Endothelial cell of coronary artery (primary cell): ENCODE measurements at places on chromosomes 4 and X. TPM values are rescaled to one million over a fixed set of nuclear protein-coding genes. Genes with fewer than 3 reads are reported as not detected.

ATG4A gene
- 22.4 and 30.0 TPM in 2 replicates for total RNA-seq

UGT2A2 gene
- total RNA-seq = 0.47 TPM in 1 of 2 replicates, not detected in the other

CFAP47 gene
- not detected in 2 replicates for total RNA-seq

PPBP gene
- not detected in 2 replicates for total RNA-seq

TMEM31 gene
- not detected in 2 replicates for total RNA-seq

POLN gene
- 3.1 and 5.9 TPM in 2 replicates for total RNA-seq

SLC25A14 gene
- total RNA-seq = 9.3 and 10.4 TPM in 2 replicates

CT45A1 gene
- not detected in 2 replicates for total RNA-seq

ZNF711 gene
- total RNA-seq = 1.5 and 1.7 TPM in 2 replicates

ERCC6L gene
- 1.6 and 4.2 TPM in 2 replicates for total RNA-seq

CT47B1 gene
- not detected in 2 replicates for total RNA-seq

MAGEB10 gene
- total RNA-seq = not detected in 2 replicates

FRG2 gene
- not detected in 2 replicates for total RNA-seq

ASB9 gene
- 7.6 and 14.4 TPM in 2 replicates for total RNA-seq

HMGB3 gene
- total RNA-seq = 16.8 and 35.4 TPM in 2 replicates

GYPB gene
- not detected in 2 replicates for total RNA-seq

BMX gene
- 148 and 192 TPM in 2 replicates for total RNA-seq

PIM2 gene
- 3.2 and 3.4 TPM in 2 replicates for total RNA-seq

WDR44 gene
- 10.3 and 12.2 TPM in 2 replicates for total RNA-seq

TEC gene
- total RNA-seq = 0.09 and 0.28 TPM in 2 replicates

IRF2 gene
- 18.4 and 23.0 TPM in 2 replicates for total RNA-seq

APLN gene
- total RNA-seq = 92.7 and 138 TPM in 2 replicates

YY2 gene
- total RNA-seq = 1.1 and 2.4 TPM in 2 replicates

SOWAHD gene
- not detected in 2 replicates for total RNA-seq

REELD1 gene
- total RNA-seq = not detected in 2 replicates
